ENCODE measurements at places on chromosomes 7 and 10.

DNA sequence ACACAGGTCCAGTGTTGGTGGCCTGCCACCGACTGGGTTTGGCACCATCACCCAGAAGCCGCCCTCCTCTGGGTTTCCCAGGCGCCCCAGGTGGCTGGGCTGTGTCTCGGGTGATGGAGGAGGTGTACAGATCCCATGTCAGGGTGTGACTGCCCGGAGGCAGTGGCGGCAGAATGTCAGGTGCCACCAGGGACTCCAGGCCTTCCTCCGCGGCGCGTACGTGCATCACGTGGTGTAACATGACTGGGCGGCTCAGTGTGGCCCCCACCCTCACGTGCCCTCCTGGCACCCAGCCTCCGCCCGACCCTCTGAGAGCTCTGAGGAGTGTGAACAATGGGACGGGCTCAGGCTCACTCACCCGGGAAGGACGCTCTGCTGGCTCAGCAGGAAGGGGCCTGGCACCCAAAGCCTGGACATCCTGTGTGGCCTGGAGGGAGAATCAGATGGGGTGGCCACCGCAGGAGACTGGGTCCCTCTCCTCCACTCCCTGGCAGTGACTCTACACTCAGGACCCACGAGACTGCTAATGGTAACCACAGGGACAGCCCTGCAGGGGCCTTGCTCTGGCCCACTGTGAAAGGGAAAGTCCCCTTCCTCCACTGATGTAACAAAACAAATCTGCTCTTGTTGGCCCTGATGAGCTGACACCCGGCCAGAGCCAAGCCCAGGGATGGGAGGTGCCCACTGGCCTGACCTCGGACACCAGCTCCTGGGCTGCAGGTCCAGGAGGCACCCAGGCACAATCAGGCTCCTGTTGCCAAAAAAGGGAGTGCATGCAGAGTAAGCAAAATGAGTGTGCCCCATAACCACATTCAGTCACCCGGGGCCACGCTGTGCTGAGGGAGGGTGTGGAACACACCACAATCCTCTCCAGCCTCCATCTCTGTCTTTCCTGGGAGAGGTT is 164.8 kb downstream of the PRKAG2 start:
- no peak for DNase-seq

DNA sequence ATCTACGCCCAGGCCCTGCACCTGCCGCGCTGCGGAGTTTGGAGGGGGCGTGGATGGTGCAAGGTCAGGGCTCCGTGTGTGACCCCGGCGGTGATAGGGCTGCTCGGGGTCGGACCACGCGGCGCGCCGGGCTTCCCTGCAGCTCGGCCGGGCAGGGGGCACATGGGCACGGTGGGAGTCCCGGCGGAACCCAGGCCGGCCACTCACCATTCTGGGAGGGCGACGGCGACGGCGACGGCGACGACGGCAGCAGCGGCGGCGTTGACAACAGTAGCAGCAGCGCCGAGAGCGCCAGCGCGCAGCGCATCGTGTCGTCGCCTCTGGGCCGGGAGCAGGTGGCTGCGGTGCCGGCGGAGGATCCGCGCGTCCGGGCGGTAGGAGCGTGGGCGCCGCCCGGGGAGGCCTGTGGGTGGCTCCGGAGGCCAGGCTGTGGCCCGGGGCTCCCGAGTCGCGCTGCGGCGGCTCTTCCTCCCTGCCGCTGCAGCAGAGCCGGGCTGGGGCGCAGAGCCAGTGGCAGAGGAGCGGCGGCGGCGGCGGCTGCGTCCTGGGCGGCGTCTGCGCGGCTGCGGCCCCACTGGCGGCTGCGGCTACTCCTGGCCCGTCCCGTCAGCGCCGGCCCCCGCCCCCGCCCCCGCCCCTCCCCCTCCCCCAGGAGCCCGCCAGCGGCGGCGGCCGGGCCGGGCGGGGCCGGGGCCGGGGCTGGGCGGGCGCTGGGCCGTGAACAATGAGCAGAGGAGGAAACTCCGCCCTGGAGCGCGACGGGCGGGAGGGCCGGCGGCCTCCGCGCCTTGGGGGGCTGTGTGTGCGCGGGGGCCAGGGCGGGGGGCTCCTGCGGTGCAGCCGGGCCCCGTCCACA is at the start of gene PODXL:
Gene PODXL, minus strand, starts transcription at position 576 of the 856 bp plus-strand sequence. Its CDS starts 269 bp downstream, at position 307.
- peak; percentile 26 for DNase-seq

- DNase-seq = no peak
These were observed 4.3 kb upstream of the GET4 start for GRCh38 chr7:871900-872537.

- DNase-seq = no peak
These were observed 149.5 kb upstream of the SVIL start for GRCh38 chr10:29784175-29784773.

All from activated T-helper 9 cell treated with anti-CD3 and anti-CD28 coated beads, Interleukin-2, amount 50 U/mL, for 16 hours (primary cell).